Uterine smooth muscle cell (primary cell): ENCODE measurements at places on chromosomes 6 and 20. TPM values are rescaled to one million over a fixed set of nuclear protein-coding genes. Genes with fewer than 3 reads are reported as not detected.

EYA2 gene
- 1.6 and 2.0 TPM in 2 replicates for total RNA-seq

DAAM2 gene
- total RNA-seq, result 3.8 and 6.5 TPM in 2 replicates

DDRGK1 gene
- 32.5 and 37.9 TPM in 2 replicates for total RNA-seq

PCSK2 gene
- total RNA-seq, result not detected in 2 replicates

DNPH1 gene
- total RNA-seq, result 62.9 and 63.7 TPM in 2 replicates

LHFPL5 gene
- total RNA-seq, result not detected in 2 replicates

FUT9 gene
- total RNA-seq, result under 0.01 TPM in 1 of 2 replicates, not detected in the other

MAFB gene
- total RNA-seq, result 0.33 and 0.75 TPM in 2 replicates

ABT1 gene
- 13.6 and 18.4 TPM in 2 replicates for total RNA-seq

AVP gene
- total RNA-seq, result not detected in 2 replicates

GPX6 gene
- not detected in 2 replicates for total RNA-seq

RBPJL gene
- not detected in 2 replicates for total RNA-seq

HMGN4 gene
- total RNA-seq, result 72.0 and 94.4 TPM in 2 replicates

LRRC1 gene
- 6.8 and 11.6 TPM in 2 replicates for total RNA-seq

PBOV1 gene
- not detected in 2 replicates for total RNA-seq

ELOVL5 gene
- 84.6 and 91.1 TPM in 2 replicates for total RNA-seq

SNX3 gene
- 237 and 252 TPM in 2 replicates for total RNA-seq

SLC26A8 gene
- not detected in 2 replicates for total RNA-seq

ACOT8 gene
- total RNA-seq, result 33.4 and 41.5 TPM in 2 replicates

OR2J3 gene
- not detected in 2 replicates for total RNA-seq

TP53TG5 gene
- not detected in 2 replicates for total RNA-seq

HECA gene
- total RNA-seq, result 15.2 and 19.7 TPM in 2 replicates

RNF39 gene
- not detected in 2 replicates for total RNA-seq

PRDM13 gene
- under 0.01 TPM in 1 of 2 replicates, not detected in the other for total RNA-seq

CCR6 gene
- total RNA-seq, result not detected in 2 replicates

ASIP gene
- not detected in 2 replicates for total RNA-seq

EFCAB8 gene
- total RNA-seq, result under 0.01 TPM in 1 of 2 replicates, not detected in the other

CFB gene
- total RNA-seq, result 2.3 and 5.6 TPM in 2 replicates

RIMS4 gene
- total RNA-seq, result 0.12 TPM in 1 of 2 replicates, not detected in the other

LAMA5 gene
- 25.2 and 68.2 TPM in 2 replicates for total RNA-seq

PACRG gene
- 0.25 and 0.33 TPM in 2 replicates for total RNA-seq

IL17F gene
- total RNA-seq, result not detected in 2 replicates

TNFRSF6B gene
- total RNA-seq, result 57.4 and 110 TPM in 2 replicates

CCN6 gene
- total RNA-seq, result not detected in 2 replicates

TPBG gene
- total RNA-seq, result 93.1 and 100 TPM in 2 replicates

LIME1 gene
- 5.2 and 7.0 TPM in 2 replicates for total RNA-seq

GSTA4 gene
- 31.0 and 36.5 TPM in 2 replicates for total RNA-seq

NHSL1 gene
- 1.8 and 3.7 TPM in 2 replicates for total RNA-seq

ENPP5 gene
- total RNA-seq, result 0.50 and 0.55 TPM in 2 replicates

SLC22A16 gene
- 0.11 TPM in 1 of 2 replicates, not detected in the other for total RNA-seq

DEFB132 gene
- not detected in 2 replicates for total RNA-seq

NEURL2 gene
- 6.1 and 6.5 TPM in 2 replicates for total RNA-seq

TXNDC5 gene
- total RNA-seq, result 414 and 795 TPM in 2 replicates

PGBD1 gene
- total RNA-seq, result 7.9 and 9.5 TPM in 2 replicates

BTN1A1 gene
- total RNA-seq, result not detected in 2 replicates

BLTP3A gene
- total RNA-seq, result 5.0 and 8.2 TPM in 2 replicates

TFAP2C gene
- 8.5 and 9.5 TPM in 2 replicates for total RNA-seq

GPLD1 gene
- 0.33 and 0.87 TPM in 2 replicates for total RNA-seq

IL20RA gene
- 0.50 and 1.00 TPM in 2 replicates for total RNA-seq

CST4 gene
- 0.22 and 0.75 TPM in 2 replicates for total RNA-seq

TMEM244 gene
- 0.66 TPM in 1 of 2 replicates, not detected in the other for total RNA-seq

OTOR gene
- total RNA-seq, result not detected in 2 replicates

ELOVL4 gene
- 7.1 and 10.0 TPM in 2 replicates for total RNA-seq

SLC17A1 gene
- not detected in 2 replicates for total RNA-seq

IP6K3 gene
- total RNA-seq, result 0.22 and 0.50 TPM in 2 replicates
